ENCODE measurements at places on chromosomes 7 and 10.

- DNase-seq, result no peak
Observed at GRCh38 chr10:17781856-17782255, 27.3 kb upstream of the MRC1 start.

GRCh38 chr10:80416479-80417098 lies 8.2 kb downstream of the PRXL2A start:
- no peak for DNase-seq

GRCh38 chr10:53786236-53786900 lies 1013.8 kb upstream of the MBL2 start:
- DNase-seq, result no peak

- no peak for DNase-seq
Observed at GRCh38 chr10:103197174-103197573, 4.1 kb upstream of the NT5C2 start.

- DNase-seq, result no peak
Observed at GRCh38 chr7:155610633-155611193, 33.7 kb upstream of the RBM33 start.

GRCh38 chr10:89419548-89419947 lies 5.2 kb downstream of the IFIT5 start:
- DNase-seq, result no peak

DNA sequence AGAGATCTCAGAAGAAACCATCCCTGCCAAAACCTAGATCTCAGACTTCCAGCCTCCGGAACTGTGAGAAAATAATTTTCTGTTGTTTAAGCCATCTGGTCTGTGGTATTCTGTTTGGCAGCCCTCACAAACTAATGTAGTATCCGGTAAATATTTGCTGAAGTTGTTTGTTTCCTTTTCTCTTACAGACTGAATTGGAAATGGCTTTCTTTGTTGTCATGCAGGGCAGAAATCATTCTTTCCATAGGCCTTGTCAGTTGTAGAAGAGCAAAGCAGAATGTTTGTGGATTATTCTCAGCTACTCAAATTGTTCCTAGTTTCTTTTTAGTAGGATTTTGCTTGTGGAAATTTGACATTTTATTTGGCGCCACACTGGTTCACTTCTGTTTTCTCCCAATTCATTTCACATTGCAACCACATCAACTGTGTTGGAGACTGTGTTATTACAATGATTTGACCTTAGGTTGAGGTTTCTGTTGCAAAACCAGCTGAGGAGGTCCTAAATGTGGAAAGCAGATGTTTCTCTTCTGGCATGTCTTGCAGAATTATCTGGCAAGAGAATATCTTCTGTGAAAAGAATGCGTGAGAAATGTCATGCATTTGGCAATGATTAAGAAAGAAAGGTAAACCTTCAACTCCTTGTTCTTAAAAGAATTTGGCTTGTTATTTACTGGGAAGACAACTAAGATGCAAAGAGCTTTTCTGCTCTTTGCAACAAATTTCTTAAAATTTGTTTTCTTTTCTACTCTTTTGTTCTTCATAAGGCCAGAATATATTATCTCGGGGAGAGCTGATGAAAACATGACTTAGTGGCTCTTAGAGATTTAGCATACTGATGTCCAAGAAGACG lies 25.8 kb downstream of the ACTA2 start:
- DNase-seq, result no peak

DNA sequence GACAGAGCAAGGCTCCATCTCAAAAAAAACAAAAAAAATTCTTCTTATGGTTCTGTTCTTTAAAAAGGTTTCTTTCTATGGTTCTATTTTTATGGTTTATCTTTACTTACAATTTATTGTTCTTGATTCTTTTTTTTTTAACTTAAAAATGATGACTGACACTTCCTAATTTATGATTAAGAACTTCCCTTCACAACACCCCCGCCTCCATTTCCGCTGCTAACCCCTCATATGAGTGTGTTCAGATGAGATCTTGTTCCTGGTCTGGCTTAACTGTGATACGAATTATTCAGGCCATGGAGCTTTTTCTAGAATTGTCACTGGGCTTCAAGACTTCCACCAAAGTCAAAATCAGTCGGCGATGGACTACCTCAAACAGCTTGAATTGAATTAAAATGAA lies 33.9 kb downstream of the PTER start:
- DNase-seq, result no peak

GRCh38 chr7:134182078-134182477 lies 54.9 kb downstream of the LRGUK start:
- DNase-seq, result no peak

- no peak for DNase-seq
Observed at GRCh38 chr10:35447693-35448407, 111.5 kb downstream of the CCNY start.

DNA sequence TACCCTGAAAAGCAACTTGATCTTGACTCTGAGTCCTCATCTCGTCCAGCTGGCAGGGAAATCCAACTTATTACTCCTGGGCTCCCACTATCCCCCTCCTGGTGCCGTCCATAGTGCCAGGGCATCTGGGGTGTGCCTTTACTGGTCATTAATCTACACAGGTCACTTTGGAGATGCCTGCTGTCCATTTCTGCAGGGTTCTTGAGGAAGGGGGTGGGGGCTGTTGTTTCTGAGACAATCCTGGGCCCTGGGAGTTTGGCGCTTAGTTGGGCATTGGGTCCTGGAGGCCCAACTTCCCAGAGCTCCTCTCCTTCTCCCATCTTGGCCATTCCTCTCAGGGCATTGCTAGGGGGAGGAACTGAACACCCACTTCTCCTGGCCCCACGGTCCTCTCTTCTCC lies 6.0 kb upstream of the TACR2 start:
- no peak for DNase-seq

- DNase-seq, result no peak
Observed at GRCh38 chr10:16544099-16544498, 22.4 kb upstream of the C1QL3 start.

DNA sequence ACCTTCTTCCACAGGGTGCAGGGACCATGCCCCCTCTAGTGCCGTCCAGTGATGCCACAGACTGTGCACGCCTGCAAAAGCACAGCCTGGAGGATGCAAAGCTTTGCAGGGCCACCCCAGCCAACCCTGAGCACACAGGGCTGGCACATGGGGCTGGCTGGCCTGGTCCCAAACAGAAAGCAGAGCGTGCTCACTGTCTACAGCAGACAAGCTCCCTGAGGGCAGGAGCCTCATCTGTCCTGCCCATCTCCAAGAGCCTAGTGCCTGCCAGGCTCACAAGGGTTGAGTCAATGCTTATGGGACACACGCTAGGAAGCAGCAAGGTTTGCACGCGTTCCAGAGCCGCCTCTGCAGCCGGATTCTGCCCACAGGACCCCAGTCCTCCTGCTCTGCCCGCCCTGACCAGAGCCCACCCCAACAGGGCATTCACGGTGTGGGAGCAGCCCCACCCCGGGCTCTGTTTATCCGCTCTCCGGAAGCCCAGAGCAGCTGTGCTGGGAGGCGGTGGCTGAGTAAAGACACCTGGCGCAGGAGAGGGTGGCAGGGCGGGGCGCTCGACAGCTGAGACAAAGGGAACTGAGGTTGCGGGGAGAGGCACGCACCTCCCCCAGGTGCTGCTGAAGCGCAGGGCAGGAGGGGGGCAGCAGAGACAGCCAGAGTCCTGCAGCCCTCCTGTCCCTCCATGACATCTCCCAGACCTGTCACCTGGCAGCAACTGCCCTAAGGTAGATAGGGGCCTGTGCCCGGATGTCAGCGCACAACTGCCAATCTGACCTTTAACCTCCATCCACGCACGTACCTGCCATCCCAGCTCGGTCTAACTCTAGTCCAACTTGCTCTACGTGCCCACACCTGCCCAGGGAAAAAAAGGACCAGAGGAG lies 4.3 kb downstream of the KCNH2 start:
- no peak for DNase-seq
